ENCODE measurements at places on chromosomes 16 and 17.
A peak's percentile ranks its signal among the peaks of the same experiment; 100 is the strongest.

DNA sequence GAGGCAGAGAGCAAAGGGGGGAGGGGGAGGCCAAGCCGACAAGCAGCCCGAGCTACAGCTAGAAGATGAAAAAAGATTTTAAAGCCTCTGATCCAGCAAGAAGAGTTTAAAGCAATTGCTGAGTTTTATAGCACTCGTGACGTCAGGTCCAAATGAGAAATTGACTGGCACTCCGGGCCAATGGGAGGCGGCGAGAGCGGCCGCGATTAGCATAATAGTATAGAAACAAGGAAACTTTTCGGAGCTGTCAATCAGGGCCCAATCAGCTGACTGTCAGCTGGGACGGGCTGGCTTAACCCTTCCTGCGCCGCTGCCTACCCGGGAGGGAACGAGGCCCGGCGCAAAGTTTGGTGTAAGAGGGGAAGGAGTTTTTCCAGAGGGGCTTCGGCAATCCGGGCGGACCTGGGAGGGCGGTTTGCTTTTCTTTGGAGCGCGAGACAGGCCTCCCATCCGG lies at the start of gene MAF:
Gene MAF, minus strand, starts transcription at position 100 of the 454 bp plus-strand sequence. CDS start 835 bp downstream, outside the sequence.
- peak; percentile 93 for DNase-seq

- no peak for DNase-seq
Observed at GRCh38 chr16:87017371-87018012, 299.7 kb downstream of the C16orf95 start.

DNA sequence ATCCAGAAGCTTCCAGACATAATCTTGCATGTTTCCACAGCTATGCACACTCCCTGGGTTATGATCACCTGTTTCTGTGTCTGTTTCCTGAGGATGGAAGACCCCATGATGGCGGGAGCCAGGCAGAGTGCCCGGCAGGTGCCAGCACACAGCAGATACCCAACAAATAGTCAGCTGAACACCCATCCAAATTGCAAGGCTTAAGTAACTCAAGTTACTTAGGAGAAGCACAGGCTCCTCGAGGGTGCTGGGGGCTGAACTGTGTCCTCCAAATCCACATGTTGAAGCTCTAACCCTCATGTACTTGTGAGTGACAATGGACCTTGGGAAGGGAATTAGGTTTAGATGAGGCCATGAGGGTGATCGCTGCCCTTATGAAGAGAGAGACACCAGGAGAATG lies 79.5 kb upstream of the DOC2B start:
- no peak for DNase-seq

- DNase-seq = no peak
Observed at GRCh38 chr17:11986179-11986941, 10.9 kb downstream of the ZNF18 start.

DNA sequence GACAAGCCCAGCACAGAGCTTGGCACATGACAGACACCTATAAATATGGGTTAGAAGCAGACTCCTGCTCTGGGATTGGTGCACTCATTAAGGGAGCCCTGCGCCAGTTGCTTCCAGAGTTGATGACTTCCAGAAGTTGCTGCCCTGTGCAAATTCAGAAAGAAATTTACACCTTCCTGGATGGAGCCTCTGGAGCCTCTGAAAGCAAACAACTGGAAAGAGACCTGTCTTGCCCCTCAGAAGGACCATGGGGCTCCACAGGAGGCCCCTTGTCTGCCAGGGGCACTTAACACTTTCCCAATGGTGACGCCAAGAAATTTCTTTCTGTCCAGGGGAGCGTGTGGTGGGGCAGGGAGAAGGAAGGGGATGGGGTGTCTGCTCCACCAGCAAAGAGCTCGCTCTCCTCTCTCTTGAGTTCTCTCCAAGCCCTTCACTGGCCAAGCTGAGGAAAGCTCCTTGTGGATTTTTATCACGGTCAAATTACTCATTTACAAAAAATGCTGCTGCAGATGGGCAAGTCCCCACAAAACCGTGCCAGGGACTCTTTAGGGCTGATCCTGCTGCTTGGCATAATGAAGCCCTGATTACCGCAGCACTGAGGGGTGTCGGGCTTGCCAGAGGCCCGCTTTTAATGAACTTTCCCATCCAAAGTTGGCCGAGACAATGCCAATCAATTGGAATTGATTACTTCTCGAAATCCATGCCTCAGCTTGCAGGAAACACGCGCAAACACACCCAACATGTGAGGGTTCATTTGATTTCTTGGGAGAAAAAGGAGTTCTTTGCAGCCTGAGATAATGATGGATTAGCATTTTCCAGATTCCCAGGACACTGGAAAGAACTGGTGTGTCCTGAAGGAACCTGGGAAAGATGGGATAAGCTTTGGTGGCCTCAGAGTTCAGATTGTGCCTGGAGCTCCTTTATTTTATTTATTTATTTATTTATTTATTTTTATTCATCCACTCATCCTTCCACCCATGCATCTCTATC lies 583.6 kb upstream of the CDH5 start:
- peak; percentile 55 for DNase-seq

DNA sequence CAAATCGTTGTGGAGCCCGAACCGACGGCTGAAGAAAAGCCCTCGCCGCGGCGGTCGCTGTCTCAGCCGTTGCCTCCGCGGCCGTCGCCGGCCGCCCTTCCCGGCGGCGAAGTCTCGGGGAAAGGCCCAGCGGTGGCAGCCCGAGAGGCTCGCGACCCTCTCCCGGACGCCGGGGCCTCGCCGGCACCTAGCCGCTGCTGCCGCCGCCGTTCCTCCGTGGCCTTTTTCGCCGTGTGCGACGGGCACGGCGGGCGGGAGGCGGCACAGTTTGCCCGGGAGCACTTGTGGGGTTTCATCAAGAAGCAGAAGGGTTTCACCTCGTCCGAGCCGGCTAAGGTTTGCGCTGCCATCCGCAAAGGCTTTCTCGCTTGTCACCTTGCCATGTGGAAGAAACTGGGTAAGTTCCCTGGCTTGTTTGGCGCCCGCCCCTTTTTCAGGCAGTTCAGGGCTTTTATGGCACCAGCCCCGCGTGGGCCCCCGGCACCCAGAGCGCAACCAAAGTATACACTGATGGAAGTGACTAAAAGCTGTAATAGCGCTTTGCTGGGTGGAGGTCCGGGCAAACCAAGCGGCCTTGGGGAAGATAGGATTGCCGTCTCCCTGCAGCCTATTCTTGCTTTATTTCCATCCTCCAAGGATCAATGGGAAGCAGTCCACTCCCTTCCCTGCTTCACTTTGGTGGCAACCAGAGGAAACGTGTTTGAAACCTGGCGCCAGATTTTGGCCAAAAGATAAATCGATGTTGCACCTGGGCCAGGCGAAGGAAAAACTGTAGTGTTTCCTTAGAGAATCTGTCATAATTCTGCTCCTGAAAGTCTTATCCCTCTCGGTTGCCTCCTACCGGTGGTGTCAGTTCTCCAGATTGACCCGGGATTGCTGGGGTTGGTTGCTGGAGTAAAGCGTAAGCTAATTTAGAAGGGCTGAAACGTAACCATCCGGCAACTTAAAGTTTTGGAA lies 775 bp downstream of the PPM1D start:
- peak; percentile 78 for DNase-seq

DNA sequence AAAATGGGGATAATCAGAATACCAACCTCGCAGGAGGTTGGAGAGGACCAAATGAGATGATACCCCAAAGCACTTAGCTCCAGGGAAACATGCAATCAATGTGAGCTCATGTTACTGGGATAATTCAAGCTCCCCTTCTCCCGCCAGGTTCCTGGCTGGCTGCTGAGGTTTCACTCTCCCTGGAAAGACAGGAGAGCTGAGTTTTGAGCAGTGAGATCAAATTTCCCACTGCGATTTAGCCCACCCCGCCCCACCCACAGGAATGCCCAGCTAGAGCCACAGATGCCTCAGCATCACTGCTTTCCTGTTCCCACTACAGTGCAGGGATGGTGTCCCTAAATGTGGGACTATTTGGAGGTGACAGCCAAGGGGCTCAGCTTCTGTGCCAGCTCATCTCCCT lies 56.7 kb downstream of the ZNF423 start:
- DNase-seq = no peak

GRCh38 chr17:36778448-36778847 lies 158.8 kb upstream of the LHX1 start:
- no peak for DNase-seq

GRCh38 chr16:12771341-12771798 lies 32.3 kb downstream of the CPPED1 start:
- no peak for DNase-seq

GRCh38 chr17:1953831-1954230 lies 71.3 kb downstream of the RTN4RL1 start:
- DNase-seq = no peak

GRCh38 chr16:11447836-11448235 lies 102.6 kb downstream of the RMI2 start:
- DNase-seq = no peak

DNA sequence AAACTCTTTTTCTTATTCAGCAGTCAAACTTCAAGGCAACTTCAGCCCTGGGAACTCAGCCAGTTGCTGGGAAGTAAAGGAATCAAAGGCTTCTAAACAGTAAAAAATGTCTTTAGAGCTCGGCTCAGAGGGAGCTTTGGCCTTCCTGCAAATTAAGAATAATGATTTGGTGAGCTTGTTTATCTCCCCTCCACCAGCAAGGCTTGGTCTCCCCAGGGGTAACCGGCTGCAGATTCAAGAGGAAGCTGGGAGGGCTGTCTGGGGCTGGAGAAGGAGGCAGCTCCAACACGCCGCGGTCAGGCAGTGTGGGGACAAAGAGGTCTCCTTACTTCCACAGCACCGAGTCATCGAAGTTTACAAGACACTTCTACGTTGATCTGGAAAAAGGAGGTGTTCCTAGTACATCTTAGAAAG lies 17.7 kb upstream of the DOC2B start:
- DNase-seq = peak; percentile 48

DNA sequence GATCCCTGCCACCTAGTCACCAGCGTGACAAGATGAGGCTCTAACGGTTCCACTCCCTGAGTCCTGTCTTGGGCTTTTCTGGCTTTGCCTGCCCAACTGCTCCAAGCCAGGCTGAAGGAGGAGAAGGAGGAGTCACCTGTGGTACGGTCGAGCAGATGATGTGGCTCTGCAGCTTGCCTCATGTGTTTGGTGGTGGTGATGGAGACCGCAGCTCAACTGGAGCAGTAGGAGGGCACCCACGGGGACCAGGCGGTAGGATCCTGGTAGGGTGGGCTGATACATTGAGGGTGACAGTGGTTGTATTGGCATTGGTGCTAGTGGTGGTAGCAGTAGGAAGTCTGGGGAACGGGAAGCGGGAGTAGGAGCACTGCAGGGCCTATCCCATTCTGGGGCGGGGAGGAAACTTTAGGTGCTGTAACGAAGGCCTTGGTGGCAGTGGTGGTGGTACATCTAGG lies 202.8 kb upstream of the WSB1 start:
- no peak for DNase-seq

GRCh38 chr16:4382795-4383357 lies 11.2 kb downstream of the VASN start:
- no peak for DNase-seq

DNA sequence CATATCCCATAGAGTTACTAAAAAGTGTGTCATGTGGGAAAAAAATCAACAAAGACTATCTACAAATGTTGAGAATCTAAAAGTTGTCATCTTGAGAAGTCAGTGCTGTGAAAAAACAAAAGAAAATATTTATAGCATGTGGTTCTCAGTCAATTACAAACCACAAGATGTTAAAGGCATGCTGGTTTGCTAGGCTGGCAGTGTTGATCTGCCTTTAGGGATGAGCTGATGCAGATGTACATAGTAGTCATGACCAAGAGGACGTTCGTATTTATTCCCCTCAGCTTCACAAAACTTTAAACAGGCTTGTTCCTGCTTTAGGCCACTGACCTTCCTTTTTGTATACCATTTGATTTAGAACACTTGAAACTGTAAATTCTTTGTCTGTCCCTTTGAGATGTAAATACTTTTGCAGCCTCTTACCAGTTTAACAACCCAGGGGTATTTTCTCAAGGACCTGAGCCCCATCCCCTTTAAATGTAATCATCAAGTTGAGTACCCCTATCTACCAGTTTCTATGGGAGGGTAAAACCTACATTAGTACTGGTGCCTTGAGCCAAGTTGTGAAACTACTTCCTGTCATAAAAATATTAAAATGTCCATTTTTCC lies 446.6 kb downstream of the KCNJ18 start:
- no peak for DNase-seq

- peak; percentile 13 for DNase-seq
Observed at GRCh38 chr17:29569245-29569950, 897 bp downstream of the TP53I13 start.

- peak; percentile 97 for DNase-seq
Observed at GRCh38 chr17:44108440-44109311, 14.8 kb downstream of the HDAC5 start.

DNA sequence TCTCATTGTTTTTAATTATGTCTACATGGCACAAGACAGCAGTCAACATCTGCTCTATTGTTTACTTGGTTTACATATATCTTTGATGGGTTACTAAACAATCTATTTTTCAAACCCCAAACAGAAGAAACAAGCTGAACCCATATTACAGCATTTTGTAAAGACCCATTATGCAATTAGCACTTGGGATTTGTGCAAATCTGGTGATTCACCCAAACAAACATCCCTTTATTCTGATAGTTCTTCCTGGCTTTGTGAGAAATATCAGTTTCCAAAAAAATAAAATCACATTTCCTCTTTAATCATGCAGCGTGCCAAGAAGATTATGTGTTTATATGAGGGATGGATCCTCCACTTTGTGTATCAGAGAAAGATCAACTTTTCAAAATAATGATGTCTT lies 16.8 kb upstream of the RBFOX1 start:
- DNase-seq = no peak

- DNase-seq = no peak
Observed at GRCh38 chr16:22665048-22665797, 148.7 kb upstream of the HS3ST2 start.

GRCh38 chr16:14086477-14086876 lies 15.4 kb downstream of the MRTFB start:
- no peak for DNase-seq

DNA sequence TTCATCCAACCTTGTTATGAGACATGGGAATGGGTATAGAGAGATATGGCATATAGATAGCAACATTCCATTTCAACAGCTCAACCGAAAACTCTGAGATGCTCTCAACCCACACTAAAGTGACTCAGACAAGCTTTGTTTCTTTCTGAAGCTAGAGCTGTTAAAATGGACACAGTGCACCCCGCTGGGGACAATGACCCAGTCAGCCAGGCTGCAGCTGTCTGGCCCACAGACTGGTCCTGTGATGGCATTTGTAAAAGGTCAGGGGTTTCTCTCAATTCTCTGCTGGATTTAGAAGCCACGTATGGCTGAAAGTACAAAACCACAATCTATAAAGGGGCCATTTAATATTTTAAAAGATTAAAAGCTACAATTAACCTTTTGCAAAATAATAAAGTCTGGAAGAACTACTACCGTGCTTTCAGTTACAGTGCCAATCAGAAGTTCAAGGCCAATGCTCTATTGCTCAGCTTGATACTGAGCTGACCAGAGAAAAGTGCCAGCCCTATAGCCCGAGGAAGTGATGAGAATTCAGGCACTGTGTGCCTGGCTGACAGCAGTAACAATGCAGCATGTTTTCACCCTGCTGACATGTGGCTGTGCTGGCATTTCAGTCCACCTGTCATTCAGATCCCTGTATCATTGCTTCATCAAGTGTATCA lies 60.2 kb downstream of the TEX2 start:
- DNase-seq = peak; percentile 77

GRCh38 chr16:25037632-25038031 lies 22.5 kb upstream of the ARHGAP17 start:
- DNase-seq = no peak
